ENCODE measurements at places on chromosomes 3 and 15.

GRCh38 chr15:41116962-41117252 is 827 bp upstream of the INO80 start:
- DNase-seq: no peak

- no peak for DNase-seq
Measured at GRCh38 chr3:161454615-161455014, 42.0 kb upstream of the OTOL1 start.

- DNase-seq: no peak
Measured at GRCh38 chr15:57376696-57377477, 582 bp downstream of the CGNL1 start.

GRCh38 chr15:79376383-79376782 is 55.8 kb upstream of the MINAR1 start:
- no peak for DNase-seq

- DNase-seq: peak; percentile 59
Measured at GRCh38 chr15:66153549-66154415, 99.8 kb downstream of the MEGF11 start.

GRCh38 chr3:158766364-158766763 is 34.1 kb upstream of the RARRES1 start:
- no peak for DNase-seq

DNA sequence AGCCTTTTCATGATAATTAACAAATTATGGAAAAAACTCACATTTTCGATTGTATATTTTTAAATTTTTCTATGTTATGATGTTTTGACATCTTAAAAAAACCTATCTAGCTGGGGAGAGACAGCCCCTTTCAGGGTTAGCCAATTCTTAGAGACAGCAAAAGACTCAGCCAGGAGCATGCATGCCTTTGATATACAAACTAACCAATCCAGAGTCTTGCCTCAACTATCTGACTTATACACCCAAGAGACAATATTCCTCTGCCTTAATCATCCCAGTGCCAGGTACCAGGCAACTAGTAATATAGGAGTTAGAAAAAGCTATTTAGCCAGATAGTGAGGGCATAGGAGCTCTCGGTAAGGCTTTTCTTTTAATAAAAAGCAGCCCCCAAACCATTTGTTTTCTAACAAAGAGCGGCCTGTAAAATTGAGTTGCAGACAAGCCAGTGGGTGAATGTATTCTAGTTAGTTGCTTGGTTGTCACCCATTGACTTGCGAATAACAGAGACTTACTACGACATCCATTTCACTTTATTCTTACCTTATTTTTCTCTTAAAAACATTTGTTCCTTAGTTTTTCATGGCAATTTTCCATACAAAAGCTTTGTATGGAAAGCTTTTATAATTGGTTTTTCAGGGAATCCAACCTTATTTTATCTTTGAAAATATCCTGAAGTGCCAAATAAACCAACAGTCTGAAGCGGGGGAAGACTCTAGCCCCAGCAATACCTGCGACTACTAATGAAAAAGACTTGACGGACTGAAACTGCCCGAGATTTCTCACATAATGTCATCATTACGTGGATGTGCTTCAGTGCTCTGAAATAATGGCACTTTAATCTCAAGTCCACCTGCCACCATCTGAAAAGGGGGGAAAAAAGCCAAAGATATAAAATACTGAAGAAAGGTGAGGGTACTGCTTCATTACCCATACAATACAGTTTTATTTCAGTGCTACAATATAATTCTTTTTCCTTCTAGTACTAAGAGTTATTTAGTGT is 64.6 kb upstream of the ATP2C1 start:
- no peak for DNase-seq

- DNase-seq: no peak
Measured at GRCh38 chr3:141070727-141071357, 19.7 kb downstream of the SPSB4 start.

DNA sequence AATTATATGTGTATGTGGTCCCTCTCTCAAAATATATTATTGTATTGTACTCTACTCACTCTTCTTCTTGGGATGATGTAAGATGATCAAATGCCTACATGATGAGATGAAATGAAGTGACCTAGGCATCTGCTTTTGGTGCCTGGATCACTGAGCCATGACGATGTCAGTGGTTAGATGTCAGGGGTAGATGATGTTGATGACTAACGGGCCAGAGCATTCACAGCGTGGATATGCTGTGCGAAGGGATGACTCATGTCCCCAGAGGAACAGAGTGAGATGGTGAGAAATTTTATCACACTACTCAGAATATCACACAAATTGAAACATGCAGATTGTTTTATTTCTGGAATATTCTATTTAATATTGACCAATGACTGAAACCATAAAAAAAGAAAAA is 233.9 kb upstream of the CADM2 start:
- no peak for DNase-seq

DNA sequence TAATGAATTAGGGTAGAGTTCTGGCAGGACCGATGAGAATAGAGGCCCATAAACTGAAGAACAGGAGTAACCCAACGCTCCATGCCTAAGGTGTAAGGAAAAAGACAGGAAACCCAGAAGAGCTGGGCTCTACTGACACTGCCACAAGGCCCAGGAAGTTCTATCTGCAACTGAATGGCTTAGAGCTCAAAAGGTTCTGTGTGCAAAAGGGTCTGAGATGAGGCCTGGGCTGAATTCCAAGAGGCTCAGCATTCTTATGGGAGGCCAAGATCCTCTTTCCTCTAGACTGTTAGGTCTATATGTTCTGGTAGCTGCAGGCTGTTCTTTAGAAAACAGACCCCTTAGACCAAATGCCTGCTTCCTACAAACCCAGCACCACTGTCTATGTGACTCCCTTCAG is 30.5 kb upstream of the PRSS50 start:
- DNase-seq: no peak

- DNase-seq: no peak
Measured at GRCh38 chr3:116058844-116059243, 386.4 kb downstream of the LSAMP start.

- DNase-seq: no peak
Measured at GRCh38 chr3:53815067-53815466, 31.2 kb downstream of the CHDH start.

DNA sequence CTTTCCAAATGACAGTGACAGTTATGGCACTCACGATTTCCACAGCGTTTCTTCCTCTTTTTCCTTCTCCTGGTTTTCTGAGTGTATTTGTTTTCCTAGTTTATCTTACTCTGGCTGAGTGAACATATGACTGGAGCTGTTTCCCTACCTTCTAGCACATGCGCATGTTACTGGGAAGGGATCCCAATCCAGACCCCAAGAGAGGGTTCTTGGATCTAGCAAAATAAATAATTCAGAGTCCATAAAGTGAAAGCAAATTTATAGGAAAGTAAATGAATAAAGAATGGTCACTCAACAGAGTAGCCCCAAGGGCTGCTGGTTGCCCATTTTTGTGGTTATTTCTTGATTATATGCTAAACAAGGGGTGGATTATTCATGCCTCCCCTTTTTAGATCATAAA is 23.8 kb downstream of the METTL6 start:
- DNase-seq: no peak

DNA sequence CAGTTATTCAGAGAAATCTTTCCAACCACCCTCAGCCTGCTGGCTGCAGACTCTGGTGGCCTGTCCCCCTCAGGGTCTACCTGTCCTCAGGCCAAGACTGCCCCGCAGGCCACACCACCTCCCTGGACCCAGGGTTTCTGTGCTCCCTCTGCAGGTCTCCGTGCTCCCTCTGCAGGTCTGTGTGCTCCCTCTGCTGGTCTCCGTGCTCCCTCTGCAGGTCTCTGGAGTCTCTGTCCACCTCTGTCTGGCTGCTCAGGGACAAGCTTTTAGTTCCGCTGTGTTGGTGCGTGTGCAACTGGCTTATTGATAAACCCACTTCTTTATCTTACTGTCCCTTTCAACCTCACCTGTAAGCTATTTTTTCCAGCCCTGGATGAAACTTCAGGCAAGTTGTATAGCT is 30.1 kb downstream of the BDH1 start:
- no peak for DNase-seq

DNA sequence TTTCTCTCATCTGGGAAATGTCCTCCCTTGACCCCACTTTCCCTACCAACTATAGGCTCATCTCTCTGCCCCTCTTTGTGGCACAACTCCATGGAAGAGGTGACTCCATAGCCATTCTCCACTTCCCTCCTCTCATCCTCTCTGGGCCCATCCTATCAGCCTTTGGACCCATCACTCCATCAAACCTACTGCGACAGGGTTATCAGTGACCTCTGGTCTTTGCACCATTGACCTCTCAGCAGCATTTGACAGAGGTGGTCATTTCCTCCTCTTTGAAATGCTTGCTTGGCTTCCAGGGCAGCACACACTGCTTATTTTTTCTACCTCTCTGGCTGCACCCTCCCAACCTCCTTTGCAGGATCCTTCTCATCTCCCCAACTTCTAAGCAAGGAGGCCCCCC is 113.1 kb upstream of the SLC25A36 start:
- DNase-seq: no peak

GRCh38 chr3:96101006-96101560 is 713.3 kb upstream of the EPHA6 start:
- DNase-seq: no peak

DNA sequence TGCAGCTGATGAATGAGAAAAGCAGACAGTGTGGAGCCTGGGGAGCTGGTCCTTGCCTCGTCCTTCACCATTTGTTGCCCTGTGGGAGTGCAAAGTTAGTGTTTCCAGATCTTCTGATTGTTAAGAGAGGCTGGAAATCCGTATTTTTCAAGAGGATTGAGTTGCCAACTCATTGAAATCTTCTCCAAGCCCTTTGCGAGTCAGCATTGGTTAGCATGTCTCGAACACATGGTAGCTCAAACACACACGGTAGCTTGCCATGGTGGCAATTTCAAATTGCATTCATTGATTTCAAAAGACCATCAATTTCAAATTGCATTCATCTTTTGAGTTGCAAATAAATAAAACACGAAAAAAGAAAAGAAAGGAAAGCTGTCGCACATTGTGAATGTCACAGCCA is 70.7 kb downstream of the SLCO3A1 start:
- DNase-seq: no peak

GRCh38 chr3:85726241-85726640 is 767.5 kb downstream of the CADM2 start:
- DNase-seq: no peak

GRCh38 chr3:188584958-188585689 is 431.2 kb downstream of the LPP start:
- no peak for DNase-seq

GRCh38 chr15:98257290-98257689 is 296.8 kb downstream of the ARRDC4 start:
- no peak for DNase-seq

DNA sequence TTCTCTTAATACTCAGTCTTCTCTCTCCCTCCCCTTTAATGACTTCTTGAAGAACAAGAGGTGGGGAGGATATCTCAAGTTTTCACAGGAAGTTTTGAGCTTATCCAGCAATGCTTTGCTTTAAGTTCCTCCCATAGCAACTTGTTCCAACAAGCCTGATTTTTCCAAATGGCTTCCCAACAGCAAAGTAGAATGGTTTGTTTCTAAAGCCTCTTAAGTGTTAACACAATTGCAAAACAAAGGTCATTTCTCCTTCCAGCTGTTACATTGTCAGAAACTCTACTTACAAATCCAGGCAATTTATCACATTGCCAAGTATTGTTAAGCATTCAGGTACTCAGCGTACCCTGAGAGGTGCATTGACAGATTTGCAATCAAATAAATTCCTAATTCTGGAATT is 6.8 kb upstream of the ZNF770 start:
- DNase-seq: no peak

DNA sequence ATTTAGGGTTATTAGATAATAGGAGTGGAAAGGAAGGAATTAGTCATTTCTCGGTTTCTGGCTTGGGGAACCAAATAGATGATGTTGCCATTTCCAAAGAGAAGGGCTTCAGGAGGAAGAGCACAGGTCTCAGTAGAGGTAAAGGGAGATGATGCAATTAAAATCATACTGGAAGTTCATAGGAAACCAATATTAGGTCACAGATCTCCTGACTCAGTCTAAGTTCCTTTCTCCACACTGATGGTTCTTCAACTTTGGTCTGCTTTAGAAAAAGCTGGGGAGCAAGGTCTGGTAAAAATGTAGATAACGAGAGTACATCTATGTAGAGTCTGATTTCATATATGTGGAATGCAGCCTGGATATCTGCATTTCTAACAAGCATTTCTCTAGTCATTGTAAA is 130.9 kb downstream of the POLQ start:
- no peak for DNase-seq

GRCh38 chr15:77753281-77753873 is 120.7 kb upstream of the LINGO1 start:
- DNase-seq: peak; percentile 16

- no peak for DNase-seq
Measured at GRCh38 chr3:119885746-119886530, 104.0 kb downstream of the NR1I2 start.

DNA sequence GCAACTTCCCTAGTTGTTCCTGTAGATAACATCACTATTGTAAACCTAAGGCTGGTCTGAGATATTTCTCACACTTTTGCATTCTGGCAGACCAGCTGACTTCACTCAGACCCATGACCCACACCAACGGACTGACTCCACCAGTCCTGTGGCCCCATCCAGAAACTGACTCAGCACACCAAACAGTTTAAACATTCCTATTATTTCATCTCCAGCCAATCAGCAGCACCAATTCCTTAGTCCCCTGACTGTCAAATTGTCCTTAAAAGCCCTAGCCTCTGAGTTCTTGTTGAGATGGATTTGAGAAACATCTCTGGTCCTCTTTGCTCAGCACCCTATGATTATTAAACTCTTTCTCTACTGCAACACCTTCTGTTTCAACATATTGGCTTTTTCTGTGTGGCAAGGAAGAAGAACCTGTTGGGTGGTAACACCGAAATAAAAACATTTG is 12.2 kb upstream of the IDH2 start:
- DNase-seq: no peak

GRCh38 chr3:186213946-186214345 is 105.1 kb upstream of the ETV5 start:
- no peak for DNase-seq

- no peak for DNase-seq
Measured at GRCh38 chr3:13479332-13479581, 849 bp upstream of the HDAC11 start.

GRCh38 chr3:55770077-55770476 is 283.0 kb upstream of the WNT5A start:
- no peak for DNase-seq

- no peak for DNase-seq
Measured at GRCh38 chr15:100762289-100762688, 117.3 kb upstream of the ALDH1A3 start.

- no peak for DNase-seq
Measured at GRCh38 chr15:85889956-85890619, 95.4 kb upstream of the KLHL25 start.

DNA sequence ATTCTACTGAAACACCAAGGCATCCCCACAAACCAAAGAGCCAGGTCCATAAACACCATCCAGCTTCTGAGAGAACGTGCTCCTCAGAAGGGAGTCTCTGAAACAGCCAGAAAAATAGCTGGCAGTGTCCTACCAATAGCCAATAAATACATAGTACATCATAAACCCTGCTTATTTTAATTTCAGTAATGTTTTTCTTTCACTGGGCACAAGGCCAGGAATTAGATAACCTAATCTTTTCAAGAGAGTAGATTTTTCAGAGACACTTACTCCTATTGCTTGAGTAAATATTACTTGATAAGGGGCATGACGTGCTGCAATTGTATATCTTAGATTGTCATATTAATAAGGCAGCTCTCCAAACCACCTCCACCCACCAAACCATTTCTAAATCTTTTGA is 22.7 kb downstream of the GADL1 start:
- no peak for DNase-seq

All from Jurkat, Clone E6-1 (cell line).